ENCODE measurements at places on chromosomes 11 and 22. TPM values are rescaled to one million over a fixed set of nuclear protein-coding genes. Genes with fewer than 3 reads are reported as not detected.

SCGB1C1 gene
- not detected for total RNA-seq

OR5B21 gene
- total RNA-seq: not detected

MIOX gene
- total RNA-seq: not detected

SCN4B gene
- total RNA-seq: 6.0 TPM

SUSD2 gene
- 200 TPM for total RNA-seq

- no peaks in the 10 kb centered on the region for H3K36me3 ChIP-seq
- no peaks in the 10 kb centered on the region for H3K27me3 ChIP-seq
- H3K4me1 ChIP-seq: peaks cover 10% of the 10 kb centered on the region
- H3K27ac ChIP-seq: no peak overlapping the region
- H3K4me3 ChIP-seq: no peak overlapping the region
- no peak for DNase-seq
Measured at GRCh38 chr11:122007601-122008071, 108.4 kb downstream of the BLID start.

DNA sequence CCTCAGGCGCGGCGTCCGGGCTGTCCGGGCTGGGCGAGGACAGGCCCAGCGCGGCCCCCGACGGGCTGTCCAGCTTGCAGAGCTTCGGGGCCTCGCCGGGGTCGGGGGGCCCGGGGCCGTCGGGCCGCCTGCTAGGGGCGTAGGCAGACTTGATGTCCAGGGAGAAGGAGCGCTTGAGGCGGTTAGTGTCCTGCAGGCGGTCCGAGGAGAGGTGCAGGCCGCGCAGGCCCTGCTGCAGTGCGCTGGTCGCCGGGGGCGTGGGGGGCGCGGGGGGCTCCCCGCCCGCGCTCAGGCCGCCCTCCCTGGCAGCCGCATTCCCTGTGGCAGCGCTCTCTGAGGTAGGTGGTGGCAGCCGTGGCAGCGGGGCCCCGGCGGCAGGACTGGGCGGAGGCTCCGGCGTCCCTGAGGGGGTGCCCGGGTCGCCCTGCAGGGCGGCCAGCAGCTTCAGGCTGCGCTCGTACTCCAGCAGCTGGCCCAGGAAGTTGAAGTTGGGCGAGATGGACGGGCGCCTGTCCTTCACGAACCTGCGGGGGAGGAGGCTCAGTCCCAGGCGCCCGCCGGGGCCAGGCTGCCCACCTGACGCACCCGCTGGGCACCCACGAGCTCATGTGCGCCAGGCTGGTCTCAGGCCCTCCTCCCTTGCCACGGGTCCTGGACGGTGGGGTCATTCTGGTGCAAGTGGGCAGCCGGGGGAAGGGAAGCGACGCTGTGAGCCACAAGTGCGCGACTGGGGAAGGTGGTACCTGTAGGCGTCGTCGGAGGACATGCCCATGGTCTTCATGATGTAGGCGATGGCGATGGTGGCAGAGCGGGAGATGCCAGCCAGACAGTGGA, 14.8 kb downstream of the DUSP8 start:
- no peak overlapping the region for H3K4me3 ChIP-seq
- H3K4me1 ChIP-seq: peaks cover 21% of the 10 kb centered on the region
- H3K27me3 ChIP-seq: peaks cover 5% of the 10 kb centered on the region
- peak overlapping the region; percentile 85 for H3K27ac ChIP-seq
- H3K36me3 ChIP-seq: peaks cover 8% of the 10 kb centered on the region
- DNase-seq: no peak

DNA sequence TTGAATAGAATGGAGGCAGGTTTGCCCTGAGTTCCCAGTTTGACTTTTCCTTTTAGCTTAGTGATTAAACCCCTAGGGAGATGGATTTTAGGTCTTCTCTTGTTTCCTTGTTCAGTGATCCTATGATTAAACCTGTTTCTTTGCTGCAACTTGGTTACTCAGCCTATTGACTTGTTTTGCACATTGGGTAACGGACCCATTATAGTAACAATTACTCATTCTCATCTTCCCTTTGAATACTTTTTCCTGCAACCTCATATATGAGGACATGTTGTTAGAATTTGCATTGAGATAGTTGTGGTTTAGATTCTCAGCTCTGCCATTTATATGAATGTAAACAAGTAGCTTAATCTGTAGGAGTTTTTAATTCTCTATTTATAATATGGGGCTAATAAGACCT, 489.2 kb upstream of the CNTN5 start:
- H3K4me1 ChIP-seq: no peaks in the 10 kb centered on the region
- no peak overlapping the region for H3K27ac ChIP-seq
- H3K36me3 ChIP-seq: no peaks in the 10 kb centered on the region
- no peak overlapping the region for H3K4me3 ChIP-seq

GRCh38 chr11:34632105-34632791, 11.4 kb downstream of the EHF start:
- H3K27me3 ChIP-seq: no peaks in the 10 kb centered on the region
- no peaks in the 10 kb centered on the region for H3K36me3 ChIP-seq
- DNase-seq: no peak
- peak overlapping the region; percentile 68 for H3K27ac ChIP-seq

DNA sequence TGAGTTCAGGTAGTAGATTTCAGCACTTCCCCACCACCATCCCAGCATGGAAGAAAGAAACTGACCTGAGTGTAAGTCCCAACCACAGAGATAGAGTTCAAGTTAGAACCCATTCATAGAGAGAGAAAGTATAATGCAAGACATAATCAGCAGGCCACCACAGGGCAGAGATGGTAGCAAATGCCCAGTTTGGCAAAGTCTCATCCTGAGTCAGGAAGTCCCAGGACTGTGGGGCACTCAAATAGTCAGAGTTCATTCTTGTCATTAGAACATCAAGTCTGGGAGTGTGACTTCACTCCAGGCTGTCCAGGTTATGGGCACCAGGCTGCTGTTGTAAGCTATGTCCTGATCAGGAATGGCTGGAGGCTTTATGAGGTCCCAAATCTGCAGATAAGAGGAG, 72.0 kb upstream of the USP47 start:
- no peaks in the 10 kb centered on the region for H3K4me1 ChIP-seq
- no peaks in the 10 kb centered on the region for H3K27me3 ChIP-seq
- H3K4me3 ChIP-seq: no peak overlapping the region
- DNase-seq: no peak
- no peak overlapping the region for H3K27ac ChIP-seq

GRCh38 chr11:70595452-70595851, 197.1 kb downstream of the CTTN start:
- H3K4me3 ChIP-seq: no peak overlapping the region
- H3K4me1 ChIP-seq: no peaks in the 10 kb centered on the region
- peaks cover 3% of the 10 kb centered on the region for H3K27me3 ChIP-seq
- H3K27ac ChIP-seq: no peak overlapping the region
- no peaks in the 10 kb centered on the region for H3K36me3 ChIP-seq

DNA sequence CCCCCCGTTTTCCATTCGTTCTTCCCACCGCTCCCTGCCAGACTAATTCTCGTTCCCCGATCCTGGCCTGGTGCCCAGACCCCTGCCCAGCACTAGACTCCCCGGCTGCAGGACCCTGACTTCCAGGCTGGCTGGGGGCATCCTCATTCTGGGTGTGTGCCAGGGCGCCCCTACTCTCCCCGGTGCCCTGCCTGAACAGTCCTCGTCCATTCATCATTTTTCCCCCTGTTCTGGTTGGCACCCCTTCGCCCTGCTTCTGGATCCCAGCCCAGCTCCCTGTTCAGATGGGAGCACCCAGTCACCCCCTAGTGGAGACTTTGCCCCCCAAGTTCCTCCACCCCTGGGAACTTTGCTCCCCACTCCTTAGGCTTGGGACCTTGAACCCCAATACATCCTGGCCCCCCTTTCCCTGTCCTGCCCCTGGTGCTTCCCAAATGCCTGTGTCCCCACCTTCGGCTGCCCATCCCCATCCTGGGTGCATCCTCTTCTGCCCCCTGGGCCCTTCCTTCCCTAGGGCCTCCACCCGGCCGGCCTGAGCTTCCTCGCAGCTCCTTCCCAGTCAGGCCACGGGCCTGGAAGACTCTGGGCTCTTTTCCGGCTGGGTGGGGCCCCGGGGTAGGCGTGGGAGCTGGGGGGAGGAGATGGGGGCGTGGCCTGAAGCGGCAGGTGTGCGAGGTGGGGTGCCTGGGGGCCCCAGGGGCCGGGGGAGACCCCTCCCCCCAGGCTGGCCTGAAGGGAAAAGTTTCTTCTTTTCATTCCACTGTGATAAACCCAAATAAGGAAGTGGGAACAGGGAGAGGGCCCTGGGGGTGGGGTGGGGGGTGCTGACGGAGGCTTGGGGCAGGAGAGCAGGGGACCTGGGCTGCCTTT, 908 bp downstream of the PLCB3 start:
- H3K4me1 ChIP-seq: peaks cover 33% of the 10 kb centered on the region
- peak overlapping the region; percentile 91 for H3K4me3 ChIP-seq
- peak overlapping the region; percentile 77 for H3K27ac ChIP-seq

GRCh38 chr11:17510507-17511206, 33.6 kb downstream of the USH1C start:
- no peaks in the 10 kb centered on the region for H3K27me3 ChIP-seq
- H3K4me3 ChIP-seq: no peak overlapping the region
- no peaks in the 10 kb centered on the region for H3K36me3 ChIP-seq
- no peak for DNase-seq

DNA sequence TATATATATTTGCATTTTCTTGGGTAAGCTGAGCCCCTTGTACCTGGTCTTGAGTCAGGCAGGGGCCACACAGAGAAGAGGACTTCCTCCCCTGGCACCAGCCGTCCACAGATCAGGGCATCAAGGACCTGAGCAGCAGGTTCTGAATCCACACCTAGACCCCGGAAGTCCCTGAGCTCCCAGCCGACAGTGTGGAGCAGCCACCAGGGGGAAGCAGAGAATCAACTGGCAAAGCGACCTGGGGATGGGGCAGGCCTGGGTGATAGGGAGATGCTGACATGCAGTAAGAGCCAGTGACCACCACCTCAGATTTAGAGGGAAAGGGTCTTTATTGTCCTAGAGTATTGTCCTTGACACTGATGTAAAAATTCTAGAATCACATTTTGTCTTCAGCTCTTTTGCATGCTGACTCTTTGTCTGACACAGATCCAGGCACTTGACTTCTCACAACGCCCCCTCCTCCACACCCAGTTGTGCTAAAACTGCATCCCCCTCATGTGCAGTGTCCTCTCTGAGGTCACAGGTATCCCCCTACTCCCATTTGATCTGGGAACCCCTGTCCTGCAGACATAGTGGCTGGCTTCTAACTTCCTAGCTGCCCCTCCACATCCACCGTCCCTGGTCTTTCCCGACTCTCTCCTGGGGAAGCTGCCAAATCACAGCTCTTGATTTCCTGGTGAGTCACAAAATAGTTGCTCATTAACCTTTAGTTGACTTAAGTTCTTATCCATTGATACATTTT, 109.3 kb downstream of the GGTLC2 start:
- H3K27me3 ChIP-seq: no peaks in the 10 kb centered on the region
- no peaks in the 10 kb centered on the region for H3K36me3 ChIP-seq
- no peak overlapping the region for H3K4me3 ChIP-seq
- no peak overlapping the region for H3K27ac ChIP-seq
- DNase-seq: no peak

- no peaks in the 10 kb centered on the region for H3K27me3 ChIP-seq
- no peak for DNase-seq
- no peak overlapping the region for H3K4me3 ChIP-seq
- peaks cover 27% of the 10 kb centered on the region for H3K4me1 ChIP-seq
- H3K27ac ChIP-seq: no peak overlapping the region
Measured at GRCh38 chr11:11969380-11970215, 38.8 kb downstream of the DKK3 start.

DNA sequence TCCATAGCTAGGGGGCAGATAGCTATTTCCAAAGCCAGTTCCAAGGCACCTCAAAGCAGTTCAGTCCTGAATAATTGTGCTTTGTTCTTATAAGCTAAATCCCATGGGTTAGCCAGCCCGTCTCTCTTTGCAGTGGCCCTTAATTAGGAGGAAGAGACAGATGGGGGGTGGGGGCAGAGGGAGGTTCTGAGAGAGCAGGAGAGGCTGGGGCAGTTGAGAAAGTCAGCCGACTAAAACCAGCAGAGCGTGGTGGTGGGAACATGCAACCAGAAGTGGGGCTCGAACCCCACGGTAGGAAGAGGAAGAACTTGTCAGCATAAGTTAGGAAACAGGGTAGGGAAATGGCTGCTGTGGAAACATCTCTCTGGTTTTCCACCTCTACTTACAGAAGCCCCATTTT, 10.9 kb upstream of the SCN4B start:
- H3K36me3 ChIP-seq: no peaks in the 10 kb centered on the region
- H3K27me3 ChIP-seq: no peaks in the 10 kb centered on the region
- no peak overlapping the region for H3K27ac ChIP-seq
- no peak for DNase-seq
- H3K4me1 ChIP-seq: no peaks in the 10 kb centered on the region

DNA sequence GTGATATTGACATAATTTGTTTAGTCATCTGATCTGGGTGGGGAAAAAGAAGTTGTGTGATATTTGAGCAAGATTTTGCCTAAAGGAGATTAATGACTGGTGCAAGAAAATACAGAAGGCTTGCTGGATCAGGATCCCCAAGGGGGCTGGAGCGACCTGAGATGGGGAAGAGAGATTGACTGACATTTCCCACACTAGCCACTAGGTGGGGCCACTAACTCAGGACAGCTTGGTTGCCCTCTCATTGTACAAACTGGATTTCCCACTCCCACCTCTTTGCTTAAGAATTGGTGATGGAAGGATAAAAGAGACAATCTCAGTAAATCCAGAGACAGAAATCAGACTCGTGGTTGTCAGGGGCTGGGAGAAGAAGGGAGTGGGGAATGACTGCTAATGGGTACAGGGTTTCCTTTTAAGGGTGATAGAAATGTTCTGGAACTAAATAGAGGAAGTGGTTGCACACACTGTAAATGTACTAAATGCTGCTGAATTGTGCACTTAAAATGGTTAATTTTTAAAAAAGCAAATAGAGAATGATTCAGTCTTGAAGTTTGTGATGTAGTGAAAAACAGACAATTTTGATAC, 50.7 kb downstream of the CTTN start:
- peaks cover 5% of the 10 kb centered on the region for H3K27me3 ChIP-seq
- DNase-seq: no peak
- no peaks in the 10 kb centered on the region for H3K36me3 ChIP-seq
- no peaks in the 10 kb centered on the region for H3K4me1 ChIP-seq
- H3K4me3 ChIP-seq: no peak overlapping the region

DNA sequence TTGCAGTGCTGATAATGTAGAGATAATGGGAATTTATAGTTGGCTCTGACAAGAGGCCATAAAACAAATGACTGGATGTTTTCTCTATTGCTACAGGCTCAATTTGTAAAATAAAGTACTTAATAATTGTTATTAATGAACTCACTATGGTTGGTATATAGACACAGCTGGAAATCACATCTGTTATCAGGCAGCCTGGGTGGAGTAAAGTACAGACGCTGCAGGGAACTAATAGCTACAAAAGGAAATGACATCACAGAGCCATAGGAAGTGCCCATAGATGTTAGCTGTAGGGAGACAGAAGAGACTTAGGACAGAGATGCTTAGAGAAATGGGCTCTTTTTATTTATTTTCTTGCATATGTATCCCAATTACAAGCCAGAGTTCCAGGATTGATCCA, 81.0 kb upstream of the SNX19 start:
- no peaks in the 10 kb centered on the region for H3K36me3 ChIP-seq
- H3K4me3 ChIP-seq: no peak overlapping the region
- no peaks in the 10 kb centered on the region for H3K4me1 ChIP-seq
